Right renal cortex interstitium (tissue), 3 donors: ENCODE measurements at places on chromosomes 7 and 10.

DNA sequence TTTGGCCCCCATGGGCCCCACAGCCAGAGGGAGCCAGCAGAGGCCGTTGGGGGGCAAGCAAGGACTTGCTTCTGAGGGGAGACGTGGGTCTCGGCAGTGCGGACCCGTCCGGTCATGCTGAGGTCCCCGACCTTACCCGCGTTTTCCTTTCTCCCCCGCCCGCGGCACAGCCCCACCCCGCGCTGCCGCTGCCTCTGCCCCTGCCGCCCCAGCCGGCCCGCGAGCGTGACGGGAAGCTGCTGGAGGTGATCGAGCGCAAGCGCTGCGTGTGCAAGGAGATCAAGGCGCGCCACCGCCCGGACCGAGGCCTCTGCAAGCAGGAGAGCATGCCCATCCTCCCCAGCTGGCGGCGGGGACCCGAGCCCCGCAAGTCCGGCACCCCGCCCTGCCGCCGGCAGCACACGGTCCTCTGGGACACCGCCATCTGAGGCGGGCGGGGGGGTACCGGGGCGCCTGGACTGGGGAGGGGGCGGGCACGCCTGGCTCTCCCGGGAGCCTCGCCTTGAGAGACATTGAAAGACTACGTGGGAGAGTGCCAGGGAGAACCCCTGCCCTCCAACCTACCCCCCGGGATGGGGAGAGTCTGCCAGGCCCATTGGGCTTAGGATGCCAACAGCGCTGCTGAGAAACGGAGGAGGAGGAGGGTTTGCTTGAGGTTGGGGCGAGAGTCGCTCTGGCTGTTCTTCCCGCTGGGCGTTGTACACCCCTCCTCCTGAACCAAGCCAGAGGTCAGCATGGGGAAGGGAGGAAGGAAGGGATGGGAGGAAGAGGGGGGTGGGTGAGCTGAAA, 9.9 kb downstream of the NYAP1 start:
- DNase-seq: no peak

DNA sequence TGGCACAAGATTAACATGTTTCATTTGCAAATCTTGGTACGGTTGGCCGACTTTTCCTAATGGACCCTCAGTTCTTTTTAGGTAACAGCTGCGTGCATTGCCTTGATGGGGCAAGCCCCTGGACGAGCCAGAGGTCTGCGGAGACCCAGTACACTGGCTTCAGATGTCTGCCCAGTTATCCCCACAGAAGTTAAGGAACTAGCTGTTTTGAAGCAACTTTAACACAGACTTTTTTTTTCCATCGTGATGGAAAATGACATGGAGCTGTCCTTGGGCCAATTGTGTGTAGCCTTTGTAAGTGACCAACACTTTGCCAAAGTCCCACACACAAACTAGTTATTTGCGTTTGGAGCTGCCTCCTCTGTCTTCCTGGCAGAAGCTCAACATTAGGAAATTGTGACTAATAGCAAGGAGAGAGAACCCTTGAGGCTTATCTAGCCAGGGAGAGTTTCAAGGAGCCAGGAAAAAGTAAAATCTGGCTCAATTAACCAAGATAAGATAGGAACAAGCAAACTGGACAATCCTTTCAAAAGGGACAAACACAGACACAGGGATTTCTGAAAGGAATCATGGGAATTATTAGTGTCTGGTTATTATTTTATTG, 99.6 kb upstream of the BMPER start:
- DNase-seq: no peak

DNA sequence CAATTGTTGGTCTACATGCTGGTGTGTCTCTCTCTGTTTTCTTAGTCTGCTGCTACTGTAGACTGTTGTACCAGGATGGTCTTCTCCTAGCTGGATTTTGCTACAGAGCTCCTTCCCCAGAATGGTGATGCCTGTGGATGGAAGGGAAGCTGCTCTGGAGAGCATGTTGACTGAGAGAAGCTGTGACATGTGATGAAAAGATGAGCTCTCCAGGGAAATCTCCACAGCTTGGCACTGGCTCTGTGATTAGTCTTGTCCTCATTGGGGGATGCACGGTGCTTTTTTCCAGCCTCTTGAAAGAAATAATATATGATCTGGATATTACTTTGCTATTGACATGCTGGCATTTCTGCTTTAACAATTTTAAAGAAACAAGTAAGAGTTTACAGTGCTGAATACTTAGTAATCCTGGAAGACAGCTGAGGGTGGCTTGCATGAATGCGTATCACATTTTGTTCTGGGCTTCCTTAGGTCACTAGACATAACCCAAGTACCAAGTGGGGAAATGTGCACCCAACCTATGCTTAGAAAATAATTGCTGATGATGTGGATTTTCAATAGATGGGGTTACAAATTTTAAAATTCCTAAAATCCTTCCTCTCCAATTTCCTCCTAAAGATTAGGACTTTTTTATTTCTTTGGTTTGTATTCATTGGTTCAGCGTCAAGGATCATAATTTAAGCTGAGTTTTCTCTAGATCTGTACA, 849.7 kb downstream of the KCNMA1 start:
- DNase-seq: no peak

GRCh38 chr10:28841625-28842024, 164.3 kb downstream of the BAMBI start:
- no peak for DNase-seq

DNA sequence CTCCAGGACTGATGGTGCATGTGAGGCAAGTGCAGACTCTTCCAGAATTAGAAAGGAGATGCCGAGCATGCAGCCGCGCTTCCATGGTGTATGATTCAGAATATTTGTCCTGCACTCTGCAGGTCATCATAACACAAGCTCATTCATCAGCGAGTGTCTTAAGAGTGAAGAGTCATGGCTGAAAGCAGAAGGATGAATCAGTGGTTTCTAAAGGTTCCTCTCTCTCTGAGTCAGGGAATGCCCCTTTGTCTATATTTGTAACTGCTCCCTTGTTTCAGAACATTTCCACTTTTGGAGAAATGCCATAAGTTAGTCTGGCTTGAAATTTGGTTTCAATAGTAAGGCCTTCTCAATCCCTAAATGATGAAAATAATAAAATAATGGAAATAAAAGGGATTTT, 52.3 kb downstream of the HECW1 start:
- DNase-seq: no peak

DNA sequence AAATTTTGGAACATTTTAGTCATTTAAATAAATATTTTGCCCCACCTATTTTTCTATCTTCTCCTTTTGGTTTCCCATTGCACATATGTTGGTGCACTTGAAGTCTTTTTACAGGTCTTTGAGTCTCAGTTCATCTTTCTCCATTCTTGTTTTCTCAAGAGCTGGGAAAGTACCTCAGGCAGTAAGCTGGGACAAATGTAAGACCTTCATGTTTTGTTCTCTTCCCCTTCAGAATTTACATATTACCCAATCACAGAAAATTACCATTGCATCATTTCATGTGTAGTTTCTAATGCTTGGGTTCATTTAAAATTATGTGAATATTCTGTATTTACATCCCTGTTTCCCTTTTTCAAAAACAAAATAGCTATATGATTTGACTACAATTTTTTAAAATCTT, 1150.0 kb upstream of the POT1 start:
- no peak for DNase-seq

- no peak for DNase-seq
Observed at GRCh38 chr7:148620749-148621359, 30.3 kb downstream of the C7orf33 start.

- no peak for DNase-seq
Observed at GRCh38 chr10:116783011-116783655, 40.8 kb upstream of the HSPA12A start.

GRCh38 chr7:134174795-134175261, 47.7 kb downstream of the LRGUK start:
- no peak for DNase-seq

DNA sequence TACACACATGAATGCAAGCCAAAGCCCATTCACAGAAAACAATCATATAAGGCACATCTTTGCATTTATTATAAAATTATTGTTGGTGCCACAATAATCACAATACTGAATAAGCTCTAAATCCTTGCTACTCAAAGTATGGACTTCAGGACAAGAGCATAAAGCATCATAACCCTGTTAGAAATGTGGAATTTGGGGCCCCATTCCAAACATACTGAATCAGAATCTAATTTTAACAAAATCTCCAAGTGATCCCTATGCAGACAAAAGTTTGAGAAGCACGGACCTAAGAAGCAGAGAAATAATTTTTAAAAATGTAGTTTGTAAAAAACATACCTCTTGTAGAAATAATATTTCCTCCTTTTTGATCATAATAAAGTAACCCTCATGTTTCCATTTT, 199.2 kb downstream of the IMMP2L start:
- no peak for DNase-seq

GRCh38 chr10:61323726-61324125, 129.5 kb downstream of the TMEM26 start:
- no peak for DNase-seq

GRCh38 chr7:66769833-66770512, 29.4 kb downstream of the RABGEF1 start:
- no peak for DNase-seq

DNA sequence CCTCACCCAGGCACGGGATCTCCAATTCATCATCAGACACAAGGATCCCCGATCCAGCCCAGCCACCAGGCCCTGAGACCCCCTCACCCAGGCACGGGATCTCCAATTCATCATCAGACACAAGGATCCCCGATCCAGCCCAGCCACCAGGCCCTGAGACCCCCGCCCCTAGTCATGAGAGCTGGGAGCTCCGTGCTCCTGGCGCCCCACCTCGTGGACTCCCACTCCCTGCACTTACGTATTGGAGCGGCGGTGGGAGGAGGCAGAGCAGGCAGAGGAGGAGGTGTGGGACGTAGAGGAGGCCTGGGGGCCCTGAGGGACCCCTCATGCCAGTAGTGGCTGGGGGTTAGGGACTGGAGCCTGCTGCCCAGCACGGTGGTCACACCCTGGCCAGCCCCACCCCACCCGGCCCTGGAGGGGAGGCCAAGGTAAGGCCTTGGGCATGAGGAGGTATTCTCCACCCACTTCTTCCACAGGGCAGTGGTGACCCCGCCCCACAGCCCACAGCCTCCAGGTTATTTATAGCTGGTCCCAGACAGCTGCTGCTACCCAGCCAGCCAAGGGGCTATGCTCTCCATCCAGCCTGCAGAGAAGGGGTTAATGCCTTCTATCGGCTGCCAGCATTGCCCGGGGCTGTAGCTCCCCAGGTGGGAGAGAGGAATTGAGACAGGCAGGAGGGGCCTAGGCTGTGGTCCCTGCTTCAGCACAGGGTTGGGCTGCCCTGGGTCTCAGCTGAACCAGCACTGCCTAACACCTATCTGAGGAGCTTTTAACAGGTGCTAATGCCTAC, 17.6 kb upstream of the CRHR2 start:
- no peak for DNase-seq

DNA sequence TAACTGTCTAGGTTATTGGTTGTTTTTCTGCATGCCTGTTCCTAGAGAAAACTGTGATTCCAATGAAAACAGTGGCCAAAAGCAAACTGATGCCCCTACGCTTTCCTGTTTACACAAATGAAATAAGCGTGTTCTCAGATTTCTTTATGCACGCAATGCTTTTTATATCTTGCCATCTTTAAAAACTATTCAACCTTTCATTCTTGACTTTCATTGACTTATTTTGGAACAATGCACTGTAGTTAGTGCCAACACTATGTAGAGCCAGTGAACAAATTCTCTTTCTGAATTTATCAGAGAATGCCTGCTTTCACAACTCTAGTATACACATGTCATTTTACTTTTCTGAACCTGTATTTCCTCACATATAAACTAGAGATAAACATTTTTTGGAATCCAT, 86.6 kb downstream of the CABCOCO1 start:
- no peak for DNase-seq

DNA sequence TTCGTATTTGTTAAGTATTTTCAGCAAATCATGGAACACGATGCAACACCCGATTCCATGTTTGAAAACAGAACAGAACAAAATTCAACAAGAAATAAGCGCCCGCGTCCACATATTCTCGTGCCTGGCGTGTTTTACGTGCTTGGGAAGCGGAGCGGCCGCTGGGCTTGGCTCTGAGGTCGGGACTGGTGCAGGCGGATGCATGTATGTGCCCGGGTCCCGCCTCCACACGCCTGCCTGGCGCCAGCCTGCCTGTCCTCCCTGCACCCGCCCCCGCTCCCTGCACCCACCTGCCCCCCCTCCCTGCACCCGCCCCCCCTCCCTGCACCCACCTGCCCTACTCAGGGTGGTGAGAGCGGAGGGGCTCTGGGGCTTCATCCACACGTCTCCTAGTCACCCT, 454.5 kb downstream of the DNAJB6 start:
- no peak for DNase-seq

- no peak for DNase-seq
Observed at GRCh38 chr10:96656198-96656577, 64.1 kb downstream of the PIK3AP1 start.

DNA sequence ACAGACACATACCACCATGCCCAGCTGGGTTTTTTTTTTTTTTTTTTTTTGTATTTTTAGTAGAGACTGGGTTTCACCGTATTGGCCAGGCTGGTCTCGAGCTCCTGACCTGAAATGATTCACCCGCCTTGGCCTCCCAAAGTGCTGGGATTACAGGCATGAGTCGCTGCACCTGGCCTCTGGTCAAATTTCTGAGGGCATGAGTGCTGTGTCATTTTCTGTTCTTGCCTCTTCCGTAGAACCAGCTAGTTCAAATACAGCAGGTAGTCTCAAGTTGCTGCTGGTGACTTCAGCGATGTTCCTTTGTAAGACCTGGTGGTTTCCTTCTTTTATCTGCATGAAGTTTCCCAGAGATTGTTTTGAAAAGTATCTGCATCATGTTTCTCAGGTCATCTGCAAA, 134.8 kb upstream of the SHH start:
- no peak for DNase-seq

DNA sequence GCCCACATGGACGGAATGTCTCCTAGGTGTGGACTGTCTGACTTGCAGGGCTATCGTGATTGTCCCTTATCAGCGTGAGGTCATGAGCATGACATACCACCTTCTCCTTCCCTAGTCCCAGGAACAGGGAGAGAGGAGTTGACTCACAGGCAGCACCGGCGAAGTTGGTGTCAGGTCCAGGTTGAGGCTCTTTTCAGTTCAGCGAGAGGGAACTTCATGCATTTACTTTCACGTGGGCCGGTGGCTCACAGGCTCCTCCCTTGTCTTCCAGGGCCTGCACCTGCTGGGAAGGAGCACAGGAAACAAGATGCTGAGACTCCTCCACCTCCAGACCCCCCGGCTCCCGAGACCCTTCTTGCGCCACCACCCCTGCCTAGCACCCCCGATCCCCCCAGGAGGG, 46.1 kb downstream of the PROSER2 start:
- DNase-seq: no peak

GRCh38 chr7:16129431-16130110, 291.8 kb downstream of the CRPPA start:
- DNase-seq: no peak

DNA sequence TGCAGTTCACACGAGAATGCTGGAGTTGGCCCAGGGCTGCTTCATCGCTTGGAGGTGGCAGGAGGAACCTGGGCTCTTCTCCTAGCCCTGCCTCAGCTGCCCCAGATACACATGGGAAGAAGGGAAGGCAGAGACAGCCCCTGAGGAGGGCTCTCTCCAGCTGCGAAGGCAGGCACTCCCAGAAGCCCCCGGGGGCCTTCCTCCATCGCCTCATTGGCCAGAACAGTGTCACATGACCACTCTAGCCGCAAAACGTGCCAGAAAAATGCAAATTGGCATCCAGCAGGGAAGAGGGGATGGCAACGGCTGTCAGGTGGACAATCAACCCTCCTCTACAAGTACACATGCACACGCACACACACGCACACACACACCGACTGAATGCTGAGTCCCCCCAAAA, 217.8 kb upstream of the FRMD4A start:
- no peak for DNase-seq

GRCh38 chr7:90495241-90495640, 25.8 kb downstream of the PTTG1IP2 start:
- no peak for DNase-seq
